NB4 (cell line): ENCODE measurements at places on chromosomes 4 and X.
A peak's percentile ranks its signal among the peaks of the same experiment; 100 is the strongest.

GRCh38 chr4:150117629-150118028 is 39.4 kb downstream of the DCLK2 start:
- DNase-seq = no peak

- no peak for DNase-seq
These were observed 212.5 kb upstream of the DKK2 start for GRCh38 chr4:107248571-107248970.

GRCh38 chr4:17323554-17324385 is 188.1 kb downstream of the QDPR start:
- no peak for DNase-seq

GRCh38 chrX:66039944-66040343 is at the start of gene VSIG4:
TSS of gene VSIG4 (minus strand) at chrX:66040080. CDS start at chrX:66039998, 82 bp downstream.
- DNase-seq = no peak

GRCh38 chr4:166432125-166432524 is 559.1 kb downstream of the TLL1 start:
- DNase-seq = no peak

DNA sequence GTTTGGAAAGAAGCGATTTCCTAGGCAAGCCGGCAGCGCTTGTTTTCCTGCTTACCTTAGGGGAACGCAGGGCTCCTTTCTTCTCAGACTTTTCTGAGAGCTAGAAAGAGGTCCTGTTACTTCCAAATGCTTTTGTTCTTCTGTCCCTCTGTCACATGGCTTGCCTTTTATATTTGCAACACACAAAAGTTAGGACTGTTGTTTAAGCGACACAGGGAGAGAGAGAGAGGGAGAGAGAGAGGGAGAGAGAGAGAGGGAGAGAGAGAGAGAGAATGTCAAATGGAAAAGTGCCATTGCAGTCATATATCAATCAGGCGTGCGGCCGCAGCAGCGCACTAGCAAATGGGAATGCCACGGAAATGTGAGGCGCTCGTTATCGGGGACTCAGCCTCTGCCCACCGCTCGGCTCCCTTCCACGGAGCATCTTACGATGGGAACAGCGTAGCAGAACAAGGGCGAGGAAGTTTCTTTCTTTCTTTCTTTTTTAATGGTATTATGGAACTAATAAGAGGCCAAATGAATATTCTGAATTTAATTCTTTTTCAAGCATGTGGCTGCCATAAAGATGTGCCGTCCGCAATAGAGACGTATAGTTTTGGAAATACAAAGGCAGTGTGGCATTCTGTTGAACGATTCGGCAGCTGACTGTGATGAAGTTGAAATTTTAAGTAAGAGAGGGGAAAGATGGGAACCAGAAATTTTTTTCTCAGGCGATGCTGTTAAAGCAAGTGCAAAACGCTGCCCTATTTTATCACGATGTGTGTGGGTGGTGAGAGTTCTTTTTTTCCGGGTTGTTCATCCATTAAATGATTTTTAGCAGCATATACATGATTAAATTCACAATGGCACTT is at the start of gene NDP:
Gene NDP, minus strand, starts transcription at position 142 of the 851 bp plus-strand sequence. CDS start 14,745 bp downstream, outside the sequence.
- no peak for DNase-seq

- peak; percentile 26 for DNase-seq
These were observed 24.3 kb downstream of the RS1 start for GRCh38 chrX:18647621-18648020.

DNA sequence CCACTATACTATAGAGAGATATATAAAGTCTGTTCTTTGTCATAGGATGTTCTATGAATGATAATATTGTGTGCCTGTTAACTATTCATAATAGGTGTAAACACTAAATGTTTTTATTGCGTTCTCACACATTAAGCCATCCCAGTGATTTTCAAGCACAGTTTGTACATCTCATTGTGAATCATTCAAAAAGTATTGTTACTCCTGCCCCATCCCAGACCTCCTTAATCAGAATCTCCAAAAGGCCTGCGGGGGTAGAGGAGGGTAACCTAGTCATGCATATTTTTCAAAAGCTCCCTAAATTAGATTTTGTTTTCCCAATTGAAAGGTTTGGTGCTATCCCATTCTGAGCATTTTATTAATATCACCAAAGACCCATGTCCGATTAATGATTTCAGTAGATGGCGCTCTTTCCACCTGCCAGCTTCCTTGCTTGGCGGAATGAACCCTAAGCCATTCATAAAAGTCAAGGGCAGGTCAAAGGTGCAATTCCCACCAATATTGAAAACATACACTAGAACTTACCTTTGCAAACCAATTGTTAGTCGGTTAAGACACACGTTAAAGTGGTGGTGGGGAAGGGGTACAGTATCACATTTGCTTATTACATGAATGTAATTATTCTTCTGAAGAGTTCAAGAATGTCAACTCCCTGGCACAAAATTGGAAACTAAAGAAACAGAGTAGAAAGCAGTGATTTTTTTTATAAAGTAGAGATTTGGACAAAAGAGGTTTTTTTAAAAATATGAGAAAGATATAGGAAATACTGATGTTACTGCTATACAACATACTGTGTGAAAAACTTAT is 5.8 kb upstream of the TET2 start:
- DNase-seq = peak; percentile 59

- DNase-seq = no peak
These were observed 168.0 kb downstream of the CDS1 start for GRCh38 chr4:84750960-84751283.

GRCh38 chrX:94662689-94663088 is 988.7 kb downstream of the FAM133A start:
- peak; percentile 1 for DNase-seq

DNA sequence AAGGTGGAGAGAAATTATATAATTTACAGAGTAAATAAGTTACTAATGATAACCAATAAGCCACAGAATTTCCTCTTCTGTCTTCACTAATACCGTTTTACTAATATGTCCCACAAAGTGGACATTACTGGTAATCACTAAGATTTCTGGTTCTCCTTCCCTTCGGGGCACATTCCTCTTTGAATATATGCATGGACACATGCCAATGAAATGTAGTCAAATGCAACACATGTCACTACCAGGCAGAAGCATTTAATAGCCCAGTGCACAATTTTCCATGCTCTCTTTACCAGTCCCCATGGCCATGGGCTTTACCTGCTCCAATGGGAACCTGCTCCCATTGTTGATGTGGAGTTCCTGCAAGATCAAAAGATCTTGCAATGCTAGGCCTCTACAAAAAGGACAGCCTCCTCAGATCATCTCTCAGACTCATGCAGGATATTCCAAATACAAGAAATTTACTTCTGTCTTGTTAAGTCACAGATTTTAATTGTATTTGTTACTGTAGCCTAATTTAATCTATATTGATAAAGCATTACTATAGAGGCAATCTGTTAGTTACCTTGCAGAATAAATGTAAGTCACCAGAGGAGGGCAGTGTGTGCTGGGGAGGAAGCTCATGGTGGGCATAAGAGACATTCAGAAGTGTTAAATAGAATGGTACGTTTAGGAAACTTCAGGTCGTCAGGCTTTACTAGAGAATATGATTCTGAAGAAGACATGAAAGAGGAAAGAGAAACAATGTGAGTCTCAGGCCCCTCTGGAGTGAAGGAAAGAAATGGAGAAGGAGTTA is 37.1 kb upstream of the INPP4B start:
- peak; percentile 20 for DNase-seq

GRCh38 chr4:154078504-154079350 is 289.8 kb upstream of the SFRP2 start:
- DNase-seq = peak; percentile 23

- no peak for DNase-seq
These were observed 1489.8 kb downstream of the STIM2 start for GRCh38 chr4:28350485-28350884.

DNA sequence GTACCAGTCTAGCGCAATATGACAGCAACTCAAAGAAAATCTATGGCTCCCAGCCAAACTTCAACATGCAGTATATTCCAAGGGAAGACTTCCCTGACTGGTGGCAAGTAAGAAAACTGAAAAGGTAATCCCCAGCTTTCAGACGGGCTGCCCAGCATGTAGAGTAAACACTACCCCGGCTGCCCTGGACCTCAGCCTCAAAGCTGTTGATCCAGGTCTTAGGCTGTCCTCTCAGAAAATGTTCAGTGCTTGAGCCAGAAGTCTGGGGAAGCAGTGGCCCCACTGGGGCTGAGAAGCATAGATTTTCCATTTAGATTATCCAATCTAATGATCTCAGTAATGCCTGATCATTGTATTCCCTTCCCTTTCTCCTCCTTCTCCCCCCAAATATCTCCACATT is 21.9 kb downstream of the BMX start:
- no peak for DNase-seq

DNA sequence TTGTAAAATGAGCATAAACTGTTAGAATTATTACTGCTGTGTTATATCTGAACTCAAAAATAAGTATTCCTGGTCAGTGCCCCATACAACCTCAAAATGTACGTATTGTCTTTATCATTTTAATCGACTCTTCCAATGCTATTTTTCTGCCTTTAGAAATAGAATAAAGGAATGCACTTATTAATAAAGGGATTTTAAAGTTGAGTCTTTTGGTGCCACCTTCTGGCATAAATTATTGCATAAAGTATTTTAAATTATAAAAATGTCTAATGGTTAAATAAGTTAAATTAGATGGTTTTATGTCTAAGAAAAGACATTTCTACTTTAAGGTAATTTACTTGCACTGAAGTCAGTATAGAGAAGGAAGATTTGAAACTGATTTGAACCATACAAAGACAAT is 424.0 kb upstream of the NDST4 start:
- DNase-seq = peak; percentile 7

DNA sequence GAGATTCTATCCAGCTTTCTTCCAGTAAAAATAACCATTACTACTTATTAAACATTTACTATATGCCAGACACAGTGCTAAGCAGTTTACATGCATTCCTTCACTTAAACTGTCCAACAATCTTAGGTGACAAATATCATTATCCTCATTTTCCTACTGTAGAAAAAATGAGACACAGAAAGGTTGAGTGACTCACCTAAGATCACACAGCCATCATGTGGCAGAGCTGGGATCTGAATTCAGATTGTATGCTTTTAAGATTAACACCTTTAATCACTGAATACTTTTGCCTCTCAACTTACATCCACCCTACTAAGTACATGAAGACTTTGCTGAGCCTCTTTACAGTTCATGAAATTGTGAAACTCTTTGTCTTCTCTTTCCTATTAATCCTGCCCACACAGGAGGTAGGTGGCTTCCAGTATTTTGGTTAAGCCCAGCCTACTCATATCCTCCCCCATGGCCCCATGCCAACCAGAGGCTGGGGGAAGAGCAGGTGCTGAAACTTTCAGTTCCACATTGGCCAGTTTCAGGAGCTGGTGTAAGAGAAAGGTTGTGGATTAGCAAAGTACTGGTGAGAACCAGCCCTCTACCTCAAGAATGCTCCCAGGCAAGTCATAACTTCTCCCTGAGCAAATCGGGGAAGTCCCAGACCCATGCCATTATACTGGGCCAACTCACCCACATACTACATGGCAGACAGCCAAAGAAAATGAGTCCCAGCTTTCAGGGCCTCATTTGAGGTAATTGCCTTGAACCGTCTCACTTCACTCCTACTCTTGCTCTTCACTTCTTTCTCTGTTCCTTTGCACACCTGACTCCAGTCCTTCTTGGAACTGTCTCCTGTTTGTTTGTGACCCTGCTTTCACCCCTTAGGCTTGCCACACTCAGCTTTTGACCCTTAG is 211.1 kb downstream of the GUCY2F start:
- peak; percentile 5 for DNase-seq

DNA sequence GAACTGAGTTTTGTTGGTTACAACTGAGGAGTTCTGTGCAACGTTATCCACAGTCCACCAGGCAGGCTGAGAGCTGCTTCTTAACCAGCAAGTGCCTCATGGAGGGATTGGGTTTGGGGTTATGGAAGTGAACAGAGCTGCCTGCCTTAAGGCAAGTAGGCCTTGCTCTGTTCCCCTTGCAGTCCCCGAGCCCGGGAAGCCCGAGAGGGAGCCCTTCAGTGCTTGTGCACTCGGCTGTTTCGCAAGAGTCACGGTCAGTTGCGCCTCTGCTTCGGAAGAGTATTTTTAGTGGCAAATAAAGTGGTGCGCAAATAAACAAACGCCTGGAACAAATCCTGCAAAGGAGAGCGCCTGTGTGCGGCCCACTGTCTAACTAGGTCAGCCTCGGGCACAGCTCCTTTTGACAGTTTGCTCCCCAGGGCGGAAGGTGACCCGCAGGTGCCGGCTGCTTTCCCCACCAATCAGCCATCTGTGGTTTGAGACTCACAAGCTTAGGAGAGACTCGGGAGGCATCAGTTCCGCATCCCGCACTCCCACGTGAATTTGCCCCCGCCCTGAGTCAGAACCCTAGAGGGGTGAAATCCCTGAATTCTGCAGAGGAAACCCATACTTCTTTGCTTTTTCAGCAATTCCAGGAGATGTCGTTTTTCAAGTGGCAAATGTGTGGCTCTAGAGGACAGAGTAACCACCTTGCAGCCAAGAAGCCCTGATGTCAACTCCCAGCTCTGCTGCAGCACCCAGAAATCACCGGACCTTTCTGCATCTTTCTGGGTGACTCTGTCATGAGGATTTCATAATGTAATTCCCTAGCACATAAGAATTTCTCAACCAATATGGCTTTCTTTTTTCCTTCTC is 56.8 kb downstream of the LGI2 start:
- DNase-seq = peak; percentile 97

GRCh38 chrX:9612146-9612505 is 147.3 kb downstream of the TBL1X start:
- no peak for DNase-seq

- DNase-seq = no peak
These were observed 478.4 kb downstream of the BCOR start for GRCh38 chrX:39619182-39620009.

DNA sequence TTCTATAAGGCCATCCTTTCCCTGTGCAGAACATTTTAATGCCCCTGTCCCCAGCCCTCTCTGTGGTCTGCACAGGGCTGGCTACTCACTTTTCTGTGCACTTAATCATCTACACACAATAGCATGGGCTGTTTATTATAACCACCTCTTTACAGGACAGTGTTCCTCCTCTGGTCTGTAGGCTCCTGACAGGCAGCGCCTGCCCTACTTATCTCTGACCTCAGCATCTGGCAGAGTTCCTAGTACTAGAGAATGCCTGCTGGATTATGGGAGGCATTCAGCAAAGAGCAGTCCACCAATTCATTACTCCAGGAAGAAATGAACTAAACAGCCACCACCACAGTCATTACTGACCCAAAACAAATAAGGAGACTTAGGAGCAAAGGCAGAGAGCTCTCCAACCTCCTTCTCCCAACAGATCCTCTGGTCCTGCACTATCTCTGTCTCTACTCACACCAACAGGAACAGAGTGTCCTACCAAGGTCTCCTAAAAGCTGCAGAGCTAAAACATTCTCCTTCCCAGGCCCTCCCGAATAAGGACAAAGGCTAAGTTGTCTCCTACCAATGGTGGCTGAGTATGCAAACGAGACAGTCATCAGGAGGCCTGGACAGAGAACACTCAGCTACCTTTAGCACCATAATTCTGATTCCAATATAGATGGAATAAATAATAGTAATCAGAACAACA is 279.2 kb downstream of the QDPR start:
- no peak for DNase-seq

- DNase-seq = no peak
These were observed 2.0 kb downstream of the C4orf51 start for GRCh38 chr4:145681956-145682355.
